Left ventricle myocardium inferior (tissue), 1 donor: ENCODE measurements at places on chromosomes 6 and 20. TPM values are rescaled to one million over a fixed set of nuclear protein-coding genes. Genes with fewer than 3 reads are reported as not detected.

GSTA3 gene
- not detected for total RNA-seq

FNDC11 gene
- total RNA-seq, result 0.14 TPM

EPB41L1 gene
- total RNA-seq, result 14.6 TPM

TTLL9 gene
- total RNA-seq, result 0.05 TPM

THBS2 gene
- 6.9 TPM for total RNA-seq

CD93 gene
- 35.7 TPM for total RNA-seq

CSTF1 gene
- total RNA-seq, result 16.9 TPM

CST4 gene
- total RNA-seq, result not detected

OSER1 gene
- 34.0 TPM for total RNA-seq

BPIFB2 gene
- total RNA-seq, result not detected

KHDRBS2 gene
- total RNA-seq, result not detected

GRM1 gene
- 6.7 TPM for total RNA-seq

ARFGEF3 gene
- total RNA-seq, result 2.0 TPM

PNPLA1 gene
- total RNA-seq, result not detected

COL11A2 gene
- 1.3 TPM for total RNA-seq

SLC17A9 gene
- total RNA-seq, result 0.47 TPM

TCF15 gene
- total RNA-seq, result 11.1 TPM

DNA sequence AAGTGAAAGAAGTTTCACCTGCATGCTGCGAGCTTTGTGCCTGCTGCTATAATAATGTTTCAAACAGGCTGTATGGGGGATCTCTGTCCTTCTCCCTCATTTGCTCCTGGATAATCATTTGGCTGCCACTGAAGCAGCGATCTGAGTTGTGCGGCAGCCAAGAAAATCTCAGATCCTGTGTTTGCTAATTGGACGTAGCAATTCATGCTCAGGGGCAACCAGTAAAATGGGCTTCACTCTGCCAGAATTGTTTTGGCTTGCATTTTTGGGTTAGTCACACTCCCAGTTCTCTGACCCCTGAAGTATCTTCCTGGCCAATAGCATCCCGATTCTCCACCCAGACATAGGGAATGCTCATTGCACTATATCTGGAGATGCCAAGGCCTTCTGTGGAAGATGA lies 13.7 kb upstream of the STXBP5 start:
- no peak for DNase-seq

DNA sequence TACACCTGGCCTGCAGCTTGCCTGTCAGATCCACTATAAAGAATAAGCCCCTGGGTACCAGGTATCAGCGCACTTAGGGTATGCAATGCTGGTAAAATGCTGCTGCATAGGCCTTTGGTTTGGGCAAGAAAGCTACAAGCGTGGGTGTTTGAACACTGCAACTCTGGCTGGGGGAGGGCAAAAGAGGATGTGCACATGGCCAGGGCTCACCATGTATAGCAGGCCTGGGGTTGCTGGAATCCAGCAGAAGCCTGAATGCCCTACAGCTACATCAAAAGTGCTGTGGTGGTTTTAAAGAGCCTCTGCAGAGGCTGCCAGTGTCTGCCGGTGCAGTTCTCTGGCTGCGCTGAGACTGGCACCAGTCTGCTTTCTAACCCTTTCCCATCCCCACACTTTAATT lies 51.7 kb downstream of the UQCC1 start:
- DNase-seq, result no peak

DNA sequence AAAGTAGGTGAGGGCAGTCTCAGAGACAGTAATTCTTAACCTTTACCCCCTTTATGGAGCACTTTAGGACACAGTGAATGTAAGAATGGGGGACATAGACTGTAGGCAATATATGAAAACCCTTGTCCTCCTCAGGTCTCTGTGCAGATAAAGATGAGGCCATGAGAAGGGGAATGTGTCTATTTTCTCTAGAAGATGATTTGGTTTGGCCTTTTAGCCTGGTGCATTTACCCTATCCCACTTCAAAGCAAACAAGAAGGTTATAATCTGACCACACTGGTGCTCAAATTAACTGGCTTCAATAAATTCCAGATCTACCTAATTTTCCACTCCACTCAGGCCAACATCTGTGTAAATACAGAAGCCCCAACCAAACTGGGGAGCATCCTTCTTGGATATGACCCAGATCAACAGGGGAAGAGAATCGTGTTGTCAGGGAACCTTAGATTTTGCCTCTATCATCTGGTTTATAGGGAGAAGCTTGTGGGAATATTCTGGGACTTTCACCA lies 42.4 kb downstream of the RIPOR2 start:
- no peak for DNase-seq

DNA sequence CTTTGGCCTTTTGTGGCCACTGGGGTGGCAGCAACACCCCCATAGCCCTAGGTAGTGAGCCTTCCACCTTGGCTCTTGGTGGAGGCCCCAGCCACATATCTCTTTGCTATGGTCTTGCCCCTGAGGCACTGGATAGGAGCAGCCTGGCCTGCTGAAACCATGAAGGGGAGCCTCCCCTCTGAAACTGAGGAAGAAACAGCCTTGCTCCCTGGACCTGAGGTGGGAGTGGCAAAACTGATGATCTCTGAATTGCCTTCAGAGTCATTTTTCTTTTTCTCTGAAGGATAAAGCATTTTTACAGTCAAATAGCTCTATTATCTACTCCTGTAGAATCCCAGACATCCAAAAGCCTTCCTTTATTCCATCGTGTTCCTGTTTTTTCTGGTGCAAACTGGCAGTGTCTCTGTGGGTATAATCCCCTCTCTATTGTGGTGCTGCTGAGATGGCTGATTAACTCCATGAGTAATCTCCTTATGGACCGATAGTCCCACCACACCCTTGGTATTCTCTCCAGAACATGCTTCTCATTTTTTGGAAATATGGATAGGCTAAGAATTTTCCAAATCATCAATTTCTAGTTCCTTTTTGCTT lies 22.0 kb upstream of the PRSS35 start:
- no peak for DNase-seq

GRCh38 chr6:155314773-155315515 lies 660 bp upstream of the TFB1M start:
- peak; percentile 56 for DNase-seq

DNA sequence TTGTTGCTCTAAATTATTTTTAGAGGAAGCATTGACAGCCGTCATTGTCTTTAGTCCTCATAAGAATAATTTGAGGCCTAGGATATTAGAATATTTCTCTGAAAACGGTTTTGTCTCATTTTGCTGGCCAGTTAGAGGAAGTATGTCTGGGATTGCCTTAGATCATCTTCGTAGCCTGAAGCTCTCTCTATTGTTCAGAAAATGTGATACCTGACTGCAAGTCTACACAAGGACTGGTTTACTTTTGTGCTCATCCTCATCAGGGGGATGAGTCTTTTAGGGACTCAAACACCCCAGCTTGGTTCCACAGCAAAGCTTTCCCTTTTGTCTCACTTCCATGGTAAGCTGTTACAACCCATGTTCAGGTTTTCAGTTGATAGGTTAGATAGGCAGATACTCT lies 141.8 kb downstream of the FARS2 start:
- DNase-seq, result no peak

DNA sequence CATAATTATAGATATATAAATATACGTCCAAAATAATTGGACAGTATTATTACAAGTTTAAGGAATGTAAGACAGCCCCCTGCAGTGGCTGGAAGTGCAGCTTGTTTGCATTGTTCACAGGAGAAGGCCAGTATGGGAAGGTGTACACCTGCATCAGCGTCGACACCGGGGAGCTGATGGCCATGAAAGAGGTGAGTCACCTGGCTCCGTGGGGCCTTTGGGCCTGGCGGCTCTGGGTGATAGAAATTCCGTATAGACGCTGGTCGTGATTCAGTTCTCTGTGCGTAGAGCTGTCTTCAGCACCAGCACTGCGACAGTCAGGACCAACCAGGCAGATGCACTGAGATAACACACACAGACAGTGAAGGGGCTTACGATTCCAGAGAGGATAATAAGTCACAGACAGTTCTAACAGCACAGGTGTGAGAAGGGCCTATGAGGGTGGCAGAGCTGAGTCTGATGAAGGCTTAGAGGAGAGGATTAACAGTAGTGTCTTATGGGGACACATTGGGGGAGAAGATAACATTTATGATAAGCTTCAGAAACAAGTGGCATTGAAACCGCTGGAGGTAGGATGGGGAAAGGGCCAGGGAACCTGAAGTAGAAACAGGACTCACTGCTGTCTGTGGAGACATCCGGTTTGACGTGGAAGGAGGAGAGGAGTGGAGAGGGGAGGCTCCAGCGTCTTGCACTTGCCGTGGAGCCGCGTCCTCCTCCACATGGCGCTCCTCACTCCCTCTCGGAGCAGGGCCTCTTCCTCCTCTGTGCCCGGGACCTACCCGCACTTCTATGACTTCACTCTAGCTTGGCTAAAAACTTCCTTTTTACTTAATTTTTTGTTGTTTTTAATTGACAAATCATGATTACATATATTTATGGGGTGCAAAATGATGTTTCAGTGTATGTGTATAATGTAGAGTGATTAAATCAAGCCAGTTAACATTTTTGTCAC lies 116.5 kb downstream of the MAP3K4 start:
- DNase-seq, result no peak

DNA sequence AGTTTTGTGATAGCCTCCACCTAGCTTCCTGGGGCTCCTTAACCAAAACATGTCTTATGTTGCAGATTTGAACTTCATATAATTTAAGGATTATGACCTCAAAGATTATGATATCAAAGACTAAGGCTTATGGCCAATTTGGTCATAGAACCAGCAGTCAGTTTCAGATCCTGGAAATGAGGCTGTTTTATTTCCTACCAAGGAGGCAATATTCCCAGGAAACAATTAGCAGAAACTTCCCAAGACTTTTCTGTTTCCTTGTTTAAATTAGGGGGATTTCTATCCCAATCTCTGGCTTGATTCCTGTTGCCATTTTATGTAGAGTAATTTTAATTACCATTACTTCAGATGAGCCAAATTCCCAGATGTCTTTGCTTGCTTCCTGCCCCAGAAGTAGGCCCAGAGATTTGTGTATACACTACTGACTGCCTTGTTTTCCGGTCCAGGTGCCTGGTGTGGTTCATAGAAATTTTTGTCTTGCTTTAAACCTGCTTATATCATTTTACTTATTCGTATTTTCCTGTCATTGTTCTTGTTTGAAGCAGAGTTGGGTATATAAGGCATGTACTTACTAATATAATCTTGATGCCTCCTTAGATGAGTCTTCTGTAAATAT lies 119.2 kb upstream of the TMEM170B start:
- no peak for DNase-seq

- DNase-seq, result no peak
Observed at GRCh38 chr6:12233693-12234571, 56.2 kb upstream of the EDN1 start.

- no peak for DNase-seq
Observed at GRCh38 chr20:15889514-15890256, 683.6 kb downstream of the KIF16B start.

- DNase-seq, result no peak
Observed at GRCh38 chr6:76940191-76940590, 523.1 kb downstream of the HTR1B start.

- DNase-seq, result peak; percentile 58
Observed at GRCh38 chr6:37624606-37625574, 72.8 kb downstream of the MDGA1 start.

- no peak for DNase-seq
Observed at GRCh38 chr6:142406131-142406530, 104.3 kb downstream of the ADGRG6 start.

DNA sequence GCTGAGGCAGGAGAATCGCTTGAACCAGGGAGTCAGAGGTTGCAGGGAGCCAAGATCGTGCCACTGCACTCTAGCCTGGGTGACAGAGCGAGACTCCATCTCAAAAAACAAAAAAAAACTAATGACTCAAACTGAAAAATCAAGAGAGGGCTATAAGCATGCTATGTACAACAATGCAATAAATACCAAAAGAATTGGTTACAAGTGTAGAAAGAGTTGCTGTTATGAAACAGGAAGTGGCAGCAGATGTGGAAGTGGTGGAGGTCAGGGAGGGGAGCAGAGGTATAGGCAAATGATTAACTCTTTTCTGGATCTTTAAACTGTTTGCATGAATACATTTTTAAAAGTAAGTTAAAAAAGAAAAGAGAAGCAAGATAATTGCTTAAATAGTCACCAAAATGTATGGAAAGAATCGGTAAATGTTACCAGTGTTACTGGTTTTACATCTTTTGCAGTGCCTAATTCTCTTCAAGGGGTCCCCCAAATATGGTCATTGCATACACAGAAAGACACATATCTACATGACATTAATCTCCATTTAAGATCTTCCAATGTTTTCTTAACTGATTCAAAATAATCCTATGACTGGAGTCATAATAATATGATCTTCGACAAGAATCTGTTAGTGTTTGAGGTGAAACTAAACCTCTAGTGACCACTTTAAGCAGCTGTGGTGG lies 15.0 kb downstream of the CALHM6 start:
- no peak for DNase-seq

DNA sequence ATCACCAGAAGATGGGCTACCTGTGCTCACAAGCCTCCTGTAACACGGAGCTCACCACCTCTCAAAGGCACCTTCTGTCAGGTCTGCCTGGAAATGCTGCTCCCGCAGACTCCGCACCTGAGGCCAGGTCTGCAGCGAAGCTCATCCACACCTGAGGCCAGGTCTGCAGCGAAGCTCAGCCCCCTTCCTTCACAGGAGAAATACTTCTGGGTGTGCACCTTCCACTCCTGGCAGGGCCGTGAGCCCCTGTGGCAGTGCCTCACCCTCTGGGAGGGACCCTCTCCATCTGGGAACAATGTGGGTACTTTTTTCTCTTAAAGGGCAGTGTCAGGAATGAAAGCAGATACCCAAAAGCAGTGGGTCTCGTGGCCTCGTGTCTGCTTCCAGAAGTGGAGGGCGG lies 1.4 kb upstream of the SLCO4A1 start:
- DNase-seq, result no peak

- no peak for DNase-seq
Observed at GRCh38 chr6:39980839-39981580, 46.7 kb upstream of the MOCS1 start.

DNA sequence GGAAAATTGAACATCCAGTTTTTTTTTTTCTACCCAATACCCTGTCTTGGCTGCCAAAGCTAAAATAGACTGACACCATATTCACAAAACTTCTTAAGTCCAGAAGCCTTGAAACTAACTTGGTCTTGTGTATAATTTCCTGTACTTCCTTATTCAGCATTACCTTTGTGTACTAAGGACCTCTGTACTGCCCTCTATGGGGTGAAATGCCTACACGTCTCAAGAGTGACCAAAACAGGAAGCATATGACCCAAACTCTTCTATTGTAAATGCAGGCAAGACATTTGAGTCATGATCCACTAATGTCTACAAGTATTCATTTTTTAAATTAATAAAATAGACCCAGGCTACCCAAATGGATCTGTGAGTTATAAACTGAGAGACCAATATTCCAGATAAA lies 50.4 kb downstream of the HMGCLL1 start:
- DNase-seq, result no peak

GRCh38 chr6:21164768-21165326 lies 428.7 kb upstream of the SOX4 start:
- DNase-seq, result no peak

DNA sequence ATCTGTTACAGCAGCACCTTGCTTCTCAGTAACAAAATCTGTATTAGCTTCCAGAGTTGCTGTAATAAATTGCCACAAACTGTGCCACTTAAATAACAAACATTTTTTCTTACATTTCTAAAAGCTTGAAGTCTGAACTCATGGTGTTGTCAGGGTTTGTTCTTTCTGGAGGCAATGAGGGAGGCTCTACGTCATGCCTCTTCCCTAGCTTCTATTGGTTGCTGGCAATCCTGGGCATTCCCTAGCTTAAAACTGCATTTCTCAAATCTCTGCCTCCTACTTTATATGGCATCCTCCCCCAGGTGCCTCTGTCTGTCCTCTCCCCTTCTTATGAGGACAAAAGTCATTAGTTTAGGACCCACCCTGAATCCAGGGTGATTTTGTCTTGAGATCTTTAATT lies 41.6 kb upstream of the TMEM244 start:
- DNase-seq, result no peak

- DNase-seq, result no peak
Observed at GRCh38 chr20:61543086-61543485, 291.0 kb downstream of the CDH4 start.

- DNase-seq, result no peak
Observed at GRCh38 chr6:166726201-166726600, 99.2 kb upstream of the RPS6KA2 start.
